ENCODE measurements at places on chromosomes 5 and 9. TPM values are rescaled to one million over a fixed set of nuclear protein-coding genes. Genes with fewer than 3 reads are reported as not detected.

NR5A1 gene
- not detected for total RNA-seq

DNA sequence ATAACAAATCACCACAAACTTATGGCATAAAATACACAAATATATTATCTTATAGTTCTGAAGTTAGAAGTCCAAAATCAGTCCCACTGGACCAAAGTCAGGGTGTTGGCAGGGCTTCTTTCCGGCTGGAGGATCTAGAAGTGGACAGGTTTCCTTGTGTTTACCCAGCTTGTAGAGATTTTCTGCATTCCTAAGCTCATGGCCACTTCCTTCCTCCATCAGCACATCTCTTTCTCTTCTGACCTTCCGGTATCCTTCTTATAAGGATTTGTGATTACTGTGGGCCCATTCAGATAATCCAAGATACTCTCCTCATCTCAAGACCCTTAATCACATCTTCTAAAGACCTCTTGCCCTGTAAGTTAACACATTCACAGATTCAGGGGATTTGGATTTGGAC lies 97.6 kb downstream of the RAB3C start:
- no peaks in the 10 kb centered on the region for H3K36me3 ChIP-seq
- H3K27me3 ChIP-seq = peaks cover 15% of the 10 kb centered on the region
- no peak for DNase-seq
- H3K4me1 ChIP-seq = no peaks in the 10 kb centered on the region
- H3K4me3 ChIP-seq = no peak overlapping the region

MCIDAS gene
- total RNA-seq = not detected

OTP gene
- not detected for total RNA-seq

- peaks cover 2% of the 10 kb centered on the region for H3K36me3 ChIP-seq
- H3K4me3 ChIP-seq = no peak overlapping the region
- no peaks in the 10 kb centered on the region for H3K4me1 ChIP-seq
- no peak for DNase-seq
- H3K27ac ChIP-seq = no peak overlapping the region
- H3K27me3 ChIP-seq = peaks cover 5% of the 10 kb centered on the region
Observed at GRCh38 chr9:75588808-75589207, 301.7 kb upstream of the PCSK5 start.

GRCh38 chr9:113674436-113674835 lies 201.7 kb upstream of the ZNF618 start:
- no peak overlapping the region for H3K27ac ChIP-seq
- DNase-seq = no peak
- H3K36me3 ChIP-seq = peaks cover 7% of the 10 kb centered on the region
- H3K4me1 ChIP-seq = peaks cover 8% of the 10 kb centered on the region
- peaks cover 67% of the 10 kb centered on the region for H3K27me3 ChIP-seq

GRCh38 chr5:141326088-141326854 lies 4.0 kb upstream of the PCDHGA1 start:
- peak overlapping the region; percentile 89 for H3K4me3 ChIP-seq
- H3K27me3 ChIP-seq = peaks cover 19% of the 10 kb centered on the region
- no peaks in the 10 kb centered on the region for H3K4me1 ChIP-seq
- peak; percentile 18 for DNase-seq

DNA sequence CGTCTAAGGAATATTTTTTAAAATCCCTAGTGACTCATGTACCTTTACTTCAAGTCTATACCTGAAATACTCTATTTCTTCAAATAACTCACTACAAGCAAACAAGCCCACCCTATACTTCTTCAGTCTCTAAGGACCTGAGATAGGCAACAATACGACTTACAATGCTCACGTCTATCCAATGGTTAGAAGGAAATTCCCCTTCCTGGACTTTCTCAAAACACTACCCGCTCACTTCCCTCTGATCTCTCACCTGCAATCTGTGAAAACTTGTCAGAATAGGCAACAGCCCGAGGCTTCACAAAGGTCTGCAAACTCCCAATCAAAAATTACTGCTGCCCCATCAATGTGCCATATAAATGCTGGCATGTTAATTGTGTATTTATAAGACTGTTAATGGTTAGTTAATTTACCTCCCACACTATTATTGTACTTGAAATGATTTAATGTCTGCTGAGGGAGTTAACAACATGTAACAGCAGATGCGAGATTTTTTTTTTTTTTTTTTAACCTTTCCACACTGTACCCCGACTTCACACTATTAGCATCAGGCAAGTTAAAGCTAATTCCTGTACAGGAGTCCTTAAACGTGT lies 27.3 kb downstream of the MAPKAP1 start:
- H3K27ac ChIP-seq = no peak overlapping the region
- no peak overlapping the region for H3K4me3 ChIP-seq
- peaks cover 20% of the 10 kb centered on the region for H3K4me1 ChIP-seq
- H3K27me3 ChIP-seq = no peaks in the 10 kb centered on the region
